ENCODE measurements at places on chromosomes 7 and 10.

DNA sequence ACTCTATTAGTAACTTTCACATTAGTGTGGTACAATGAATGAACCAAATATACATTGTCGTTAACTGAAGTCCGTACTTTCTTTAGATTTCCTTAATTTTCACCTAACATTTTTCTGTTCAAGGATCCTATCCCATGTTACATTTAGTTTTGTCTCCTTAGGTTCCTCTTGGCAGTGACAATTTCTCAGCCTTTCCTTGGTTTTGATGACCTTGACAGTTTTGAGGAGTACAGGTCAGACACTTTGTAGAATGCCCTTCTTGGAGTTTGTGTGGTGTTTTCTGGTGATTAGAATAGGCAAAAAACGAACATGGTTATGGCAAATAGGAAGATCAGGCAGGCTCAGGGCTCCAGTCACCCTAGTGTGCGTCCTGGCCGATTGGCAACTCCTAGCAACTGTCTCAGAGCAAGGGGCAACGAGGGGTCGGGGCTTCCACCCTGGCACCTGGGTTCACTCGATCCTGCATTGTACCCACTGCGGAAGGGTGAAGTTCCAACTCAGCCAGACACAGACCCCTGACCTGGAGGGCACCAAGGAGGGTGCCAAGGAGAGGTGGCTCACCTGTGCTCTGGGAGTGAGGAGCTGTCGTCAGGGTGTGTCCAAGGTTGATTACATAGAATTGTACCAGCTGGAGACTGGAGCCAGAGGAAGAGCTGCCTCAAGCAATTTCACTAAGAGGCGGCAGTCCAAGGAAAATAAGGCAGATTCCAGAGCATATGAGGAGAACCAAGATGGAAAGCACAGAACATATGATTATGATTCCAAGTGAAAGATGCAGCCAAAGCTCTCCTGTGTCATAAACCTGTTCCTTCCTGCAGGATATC, 37.5 kb downstream of the PAPSS2 start:
- no peak for DNase-seq

- DNase-seq, result no peak
Measured at GRCh38 chr10:121313119-121313875, 284.9 kb downstream of the FGFR2 start.

DNA sequence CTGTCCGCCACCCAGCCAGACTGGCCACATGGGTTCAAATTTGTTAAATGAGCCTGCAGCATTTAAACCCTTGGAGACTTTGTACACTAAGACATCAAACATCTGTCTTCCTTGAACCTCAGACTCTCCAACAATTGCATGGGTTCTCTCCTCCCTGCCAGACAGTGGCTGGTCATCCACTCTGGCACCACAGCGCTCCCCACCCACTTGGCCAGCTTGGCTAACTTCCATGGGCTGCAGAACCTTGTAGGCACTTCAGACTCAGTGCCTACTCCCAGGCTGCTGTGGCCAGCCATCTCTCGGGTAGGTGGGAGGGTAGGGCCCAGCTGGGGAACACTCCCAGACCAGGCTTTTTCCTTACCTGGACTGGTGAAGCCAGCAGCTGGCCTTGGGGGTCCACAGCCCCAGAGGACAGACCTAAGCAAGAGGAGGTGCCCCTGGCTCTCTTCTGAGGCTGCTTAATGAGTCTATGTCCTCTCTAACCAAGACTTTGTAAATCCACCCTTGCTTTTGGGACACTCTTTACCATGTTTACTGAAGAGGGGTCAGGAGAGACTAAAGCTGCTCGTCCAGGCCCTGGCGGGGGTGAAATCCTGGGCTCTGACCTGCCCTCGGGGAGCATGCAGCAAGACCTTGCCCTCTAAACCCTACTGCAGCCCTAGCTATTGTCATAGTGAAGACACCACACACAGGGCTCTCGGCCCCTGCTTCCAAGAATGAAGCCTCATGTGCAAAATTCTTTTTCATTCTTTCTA, 82.7 kb downstream of the ARHGAP22 start:
- DNase-seq, result no peak

DNA sequence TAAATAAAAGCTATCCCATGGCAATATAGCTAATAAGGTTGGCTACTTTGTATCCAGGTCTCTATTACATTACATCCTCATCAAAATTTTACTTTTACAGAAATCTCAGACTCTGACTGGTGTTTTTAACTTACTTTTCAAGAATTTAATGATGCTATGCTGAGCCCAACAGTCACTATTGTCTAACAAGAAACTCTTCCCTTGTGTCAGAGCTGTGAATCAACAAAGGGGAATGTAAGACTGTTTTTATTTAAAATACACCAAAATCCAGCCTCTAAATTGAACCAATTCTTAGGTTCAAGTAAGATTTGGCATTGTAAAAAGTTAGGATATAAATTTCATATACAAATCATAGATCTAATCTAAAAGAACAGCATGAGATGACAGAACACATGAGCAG, 7.0 kb downstream of the RTKN2 start:
- no peak for DNase-seq

DNA sequence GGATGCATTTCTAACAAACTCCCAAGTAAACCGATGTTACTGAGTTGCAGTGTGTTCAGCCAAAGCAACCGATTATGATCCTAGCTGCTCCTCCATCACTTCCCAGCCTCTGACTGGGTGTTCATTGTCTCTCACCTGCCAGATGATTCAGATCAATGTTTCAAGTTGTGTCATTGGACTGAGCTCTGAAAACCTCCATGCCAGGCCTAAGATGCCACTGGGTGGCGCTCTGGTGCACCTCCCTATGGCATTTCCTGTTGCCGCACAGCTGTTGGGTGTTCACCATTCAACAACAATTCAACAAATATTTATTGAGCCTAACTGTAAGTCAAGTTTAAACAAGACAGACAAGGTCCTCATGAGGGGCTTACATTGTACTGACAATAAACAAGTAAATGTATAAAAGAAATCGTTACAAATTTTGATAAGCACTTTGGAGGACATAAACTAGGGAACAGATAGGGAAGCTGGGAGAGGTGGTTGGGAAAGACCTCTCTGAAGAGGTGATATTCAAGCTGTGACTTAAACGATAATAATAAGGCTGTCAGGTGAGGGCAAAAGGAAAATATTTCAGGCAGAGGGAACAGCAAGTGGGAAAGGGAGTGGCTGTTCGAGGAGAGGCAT, 22.8 kb downstream of the RGR start:
- peak; percentile 14 for DNase-seq

DNA sequence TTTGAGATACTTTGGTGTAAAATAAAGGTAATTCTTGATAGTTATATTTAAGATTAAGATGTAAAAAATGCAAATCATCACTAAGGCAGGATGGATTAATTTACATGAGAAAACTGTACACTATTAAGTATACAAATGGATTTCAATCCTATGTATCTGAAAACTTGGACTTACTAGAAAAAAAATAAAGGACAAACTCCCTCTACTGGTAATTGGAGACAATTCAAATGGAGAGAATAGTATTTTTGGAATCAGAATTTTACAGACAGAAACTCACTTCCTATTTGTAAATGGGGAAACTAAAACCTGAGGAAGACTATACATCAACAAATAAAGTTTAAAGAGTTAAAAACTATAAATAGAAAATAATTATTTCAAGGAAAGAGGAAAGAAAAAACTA, 62.6 kb downstream of the CUL2 start:
- no peak for DNase-seq

- DNase-seq, result no peak
Measured at GRCh38 chr7:70393956-70394355, 738.0 kb upstream of the GALNT17 start.

DNA sequence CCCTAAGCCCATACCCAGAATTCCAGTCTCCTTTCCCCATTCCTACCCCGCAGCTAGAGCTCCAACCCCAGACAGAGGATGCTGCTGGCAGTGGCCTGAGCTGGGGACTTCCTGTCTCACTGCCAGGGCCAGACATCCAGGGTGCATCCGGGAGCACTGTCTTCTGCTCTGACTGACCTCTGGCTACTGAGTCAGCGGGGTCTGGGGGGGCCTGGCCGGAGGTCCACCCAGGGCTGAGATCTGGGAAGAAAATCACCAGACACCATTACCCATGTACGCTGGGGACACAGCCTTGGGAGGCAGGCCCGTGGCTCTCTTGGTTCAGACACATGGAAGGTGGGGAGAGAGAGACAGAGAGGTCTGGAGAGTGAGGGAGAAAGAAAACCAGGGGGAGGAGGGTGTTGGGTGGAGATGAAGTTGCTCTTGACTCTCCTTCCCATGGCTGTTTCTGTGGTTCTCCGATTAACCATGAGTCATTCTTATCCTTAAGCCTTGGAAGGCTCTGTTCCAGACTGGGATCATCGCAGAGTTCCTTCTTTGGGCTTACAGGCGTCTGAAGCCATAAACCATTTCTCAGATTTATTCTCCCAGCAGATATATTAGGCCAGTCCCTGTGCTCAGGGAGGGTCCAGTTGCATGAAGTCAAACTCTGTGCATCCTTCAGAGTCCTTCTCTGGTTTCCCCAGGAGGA, 23.6 kb downstream of the TSPAN15 start:
- DNase-seq, result no peak

- no peak for DNase-seq
Measured at GRCh38 chr10:35778306-35778705, 136.2 kb upstream of the FZD8 start.

GRCh38 chr7:16589881-16590280, 55.7 kb downstream of the ANKMY2 start:
- no peak for DNase-seq

GRCh38 chr10:110153396-110153795, 54.0 kb upstream of the MXI1 start:
- no peak for DNase-seq

DNA sequence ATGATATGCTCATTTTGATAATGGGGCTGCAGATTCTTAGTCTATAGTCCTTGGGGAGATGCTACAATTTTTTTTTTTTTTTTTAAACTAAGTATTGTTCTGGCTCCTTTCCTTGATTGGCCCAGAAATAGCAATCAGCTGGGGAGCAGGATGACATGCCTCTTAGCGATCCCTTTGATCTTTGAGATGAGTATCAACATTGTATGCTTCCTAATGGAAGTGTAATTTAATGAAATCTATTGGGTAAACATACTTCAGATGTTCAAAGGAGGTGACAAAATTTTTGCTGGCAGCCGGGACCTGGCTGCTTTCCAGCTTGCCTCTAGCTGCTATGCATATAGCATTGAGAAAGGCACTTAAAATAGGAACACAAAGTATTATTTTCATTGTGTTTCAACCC, 43.5 kb downstream of the VTI1A start:
- no peak for DNase-seq

DNA sequence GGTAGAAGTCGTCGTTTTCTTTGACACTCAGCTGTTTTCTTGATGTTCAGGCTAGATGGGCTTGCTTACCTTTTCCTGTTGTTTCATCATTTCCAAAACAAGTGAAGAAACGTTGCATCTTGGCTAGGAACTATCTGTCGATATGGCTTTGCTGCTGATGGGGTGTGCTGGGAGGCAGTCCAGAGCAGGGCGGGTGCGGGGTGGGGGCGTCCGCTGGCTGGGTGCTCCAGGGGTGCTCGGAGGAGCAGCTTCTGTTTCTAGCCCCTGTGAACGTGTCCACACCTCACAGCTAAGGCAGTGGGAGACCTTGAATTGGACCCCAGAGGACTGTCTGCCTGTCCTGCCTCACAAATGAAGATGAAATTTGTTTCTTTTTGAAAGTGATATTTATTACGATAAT, 7.6 kb upstream of the SUN1 start:
- no peak for DNase-seq

DNA sequence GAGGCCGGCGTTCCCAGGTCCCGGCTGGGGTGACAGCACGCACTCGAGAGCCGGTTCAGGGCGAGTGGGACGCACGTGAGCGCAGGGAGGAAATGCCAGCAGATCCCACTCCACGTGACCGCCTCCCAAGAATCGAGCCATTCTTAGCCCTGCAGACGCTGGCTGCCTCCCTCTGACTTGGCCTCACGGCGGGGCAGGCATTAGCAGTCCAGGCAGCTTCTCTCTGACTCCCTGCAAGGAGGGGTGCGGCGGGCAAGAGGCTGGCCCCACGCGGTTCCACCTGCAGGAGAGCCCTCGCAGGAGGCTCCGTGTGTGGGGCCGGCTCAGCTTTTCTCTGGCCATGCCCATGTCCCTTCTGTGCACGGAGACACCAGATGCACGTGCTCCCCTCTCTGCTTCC, 10.1 kb downstream of the GPR146 start:
- DNase-seq, result no peak

- no peak for DNase-seq
Measured at GRCh38 chr7:124420367-124420766, 345.2 kb downstream of the GPR37 start.

GRCh38 chr7:131648491-131648890, 92.1 kb upstream of the PODXL start:
- no peak for DNase-seq

GRCh38 chr7:33355386-33355785, 226.0 kb downstream of the BBS9 start:
- DNase-seq, result no peak

DNA sequence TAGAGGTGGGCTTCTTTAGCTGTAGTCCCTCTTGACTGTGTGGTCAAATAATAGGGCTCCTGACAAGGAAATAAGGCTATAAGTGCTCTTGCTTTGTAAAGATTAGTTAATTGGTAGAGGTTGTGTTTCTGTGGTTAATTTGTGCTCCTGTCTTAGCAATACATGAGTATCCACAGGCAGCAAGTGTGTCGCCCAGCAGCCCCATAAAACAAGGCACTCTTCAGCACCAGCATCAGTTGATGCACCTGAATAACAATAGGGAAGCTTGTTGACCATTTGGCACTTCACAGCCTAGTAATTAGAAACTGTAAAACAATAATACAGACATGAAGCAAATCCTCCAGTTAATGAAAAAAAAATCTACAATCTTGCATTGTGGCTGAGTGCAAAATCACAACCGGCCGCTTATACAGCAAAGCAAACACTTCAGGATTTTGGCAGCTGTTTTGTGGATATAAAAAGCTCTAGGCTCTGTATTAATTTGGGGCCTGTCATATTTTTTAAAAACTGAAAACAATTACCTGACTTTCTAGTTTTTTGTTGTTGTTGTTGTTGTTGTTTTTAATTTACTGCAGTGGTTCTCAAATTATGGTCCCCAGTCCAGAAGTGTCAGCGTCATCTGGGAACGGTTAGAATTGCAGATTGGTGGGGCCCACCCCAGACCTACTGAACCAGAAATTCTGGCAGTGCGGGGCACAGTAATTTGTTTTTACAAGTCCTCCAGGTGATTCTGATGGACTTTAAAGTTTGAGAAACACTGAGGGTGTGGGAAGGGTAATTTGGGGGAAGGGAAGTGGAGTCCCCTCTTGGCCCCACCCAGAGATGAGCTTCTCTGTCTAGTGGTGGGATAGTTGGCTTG, 56.8 kb downstream of the AUTS2 start:
- no peak for DNase-seq

DNA sequence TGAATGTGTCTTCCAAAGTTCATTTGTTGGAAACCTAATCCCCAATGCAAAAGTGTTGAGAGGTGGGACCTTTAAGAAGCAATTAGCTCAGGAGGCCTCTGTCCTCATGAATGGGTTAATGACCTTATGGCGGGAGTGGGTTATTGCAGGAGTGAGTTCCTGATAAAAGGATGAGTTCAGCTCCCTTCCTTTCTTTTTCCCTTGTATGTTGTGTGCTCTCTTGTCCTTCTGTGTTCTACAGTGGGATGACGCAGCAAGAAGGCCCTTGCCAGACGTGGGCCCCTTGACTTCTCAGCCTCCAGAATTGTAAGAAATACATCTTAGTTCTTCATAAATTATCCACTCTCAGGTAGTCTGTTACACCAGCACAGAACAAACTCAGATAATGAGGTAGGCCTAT, 206.0 kb downstream of the DNAJC1 start:
- no peak for DNase-seq
